ENCODE measurements at places on chromosomes 16 and 17. TPM values are rescaled to one million over a fixed set of nuclear protein-coding genes. Genes with fewer than 3 reads are reported as not detected.
A peak's percentile ranks its signal among the peaks of the same experiment; 100 is the strongest.

Gene BICDL2
- total RNA-seq = 0.63 TPM

DNA sequence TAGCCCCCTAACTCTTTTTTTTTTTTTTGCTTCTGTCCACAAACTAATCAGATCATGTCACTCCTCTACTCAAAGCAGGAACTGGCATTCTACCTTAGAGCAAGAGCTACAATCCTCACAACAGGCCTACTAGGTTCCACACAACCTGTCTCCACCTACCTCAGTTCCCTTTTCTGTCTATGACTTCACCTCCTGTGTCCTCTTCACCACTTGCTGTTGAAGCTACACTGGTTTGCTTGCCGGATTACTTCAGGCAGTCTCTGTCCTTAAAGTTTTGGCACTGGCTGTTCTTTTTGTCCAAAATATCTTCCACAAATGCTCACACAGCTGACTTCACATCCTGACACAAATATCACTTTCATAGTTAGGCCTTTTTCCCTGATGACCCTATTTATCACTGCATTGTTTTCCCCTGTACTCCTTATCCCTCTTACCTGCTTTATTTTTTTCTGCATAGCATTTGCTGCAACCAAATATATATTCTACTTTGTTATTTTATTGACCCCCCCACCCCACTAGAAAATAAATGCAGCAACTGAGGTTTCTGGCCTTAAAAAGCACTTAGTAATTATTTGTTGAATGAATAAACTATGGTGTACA, 72.0 kb downstream of the KANSL1 start:
- no peaks in the 10 kb centered on the region for H3K27me3 ChIP-seq
- peaks cover 56% of the 10 kb centered on the region for H3K4me1 ChIP-seq
- peak overlapping the region; percentile 8 for H3K27ac ChIP-seq
- no peak overlapping the region for H3K4me3 ChIP-seq

Gene ZNF785
- total RNA-seq = 17.1 TPM

Gene CDK5R1
- total RNA-seq = 8.2 TPM

DNA sequence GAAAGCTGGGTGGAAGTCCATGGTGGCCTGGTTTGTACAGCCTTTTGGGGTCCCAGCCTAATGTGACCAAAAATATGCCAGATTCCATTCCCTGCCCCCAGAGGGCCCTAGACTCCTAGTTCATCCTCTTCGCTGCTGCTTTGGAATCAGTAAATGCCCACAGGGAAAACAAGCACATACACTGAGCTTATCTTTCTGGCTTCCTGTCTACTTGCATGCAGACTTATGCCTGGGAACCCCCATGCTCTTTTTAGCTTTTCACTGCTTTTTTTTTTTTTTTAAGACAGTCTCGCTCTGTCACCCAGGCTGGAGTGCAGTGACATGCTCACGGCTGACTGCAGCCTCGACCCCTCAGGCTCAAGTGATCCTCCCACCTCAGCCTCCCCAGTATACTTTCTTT, 6.2 kb upstream of the CD300LG start:
- H3K27ac ChIP-seq = no peak overlapping the region
- DNase-seq = no peak
- no peaks in the 10 kb centered on the region for H3K4me1 ChIP-seq

DNA sequence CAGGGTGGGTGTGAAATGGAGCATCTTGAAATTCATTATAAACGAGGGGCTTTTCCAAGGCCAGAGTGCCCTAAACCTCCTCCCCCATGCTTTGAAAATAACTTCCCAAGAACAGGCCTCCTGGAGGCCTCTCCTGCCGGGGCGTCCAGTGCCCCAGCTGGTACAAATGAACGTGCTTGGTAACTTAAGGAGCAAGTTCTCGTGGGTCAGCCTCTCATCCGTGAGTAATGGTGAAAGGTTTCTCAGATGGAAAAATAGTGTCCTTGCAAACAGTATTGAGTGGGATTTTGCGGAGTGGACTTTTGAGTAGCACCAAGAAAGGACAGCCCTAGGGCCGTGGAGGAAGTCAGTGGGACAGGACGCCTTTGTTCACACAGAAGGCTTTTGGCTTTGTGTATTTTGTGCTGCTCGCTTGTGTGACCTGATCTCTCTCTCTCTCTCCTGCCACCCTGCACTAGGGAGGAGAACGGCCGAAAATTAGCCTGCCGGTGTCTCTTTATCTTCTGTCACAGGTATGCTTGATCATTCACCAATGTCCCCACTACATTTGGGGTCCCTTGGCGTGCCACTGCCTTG, 34.6 kb downstream of the CLEC16A start:
- H3K36me3 ChIP-seq = peaks cover 45% of the 10 kb centered on the region
- no peaks in the 10 kb centered on the region for H3K27me3 ChIP-seq
- no peak for DNase-seq
- peaks cover 61% of the 10 kb centered on the region for H3K4me1 ChIP-seq
- no peak overlapping the region for H3K4me3 ChIP-seq
- peak overlapping the region; percentile 66 for H3K27ac ChIP-seq

Data from activated CD4-positive, alpha-beta T cell treated with anti-CD3 and anti-CD28 coated beads, Interleukin-2, amount 10 ng/mL, durations not matched to agents 24 days and 14 days (primary cell).